ENCODE measurements at places on chromosomes 5 and 9.

DNA sequence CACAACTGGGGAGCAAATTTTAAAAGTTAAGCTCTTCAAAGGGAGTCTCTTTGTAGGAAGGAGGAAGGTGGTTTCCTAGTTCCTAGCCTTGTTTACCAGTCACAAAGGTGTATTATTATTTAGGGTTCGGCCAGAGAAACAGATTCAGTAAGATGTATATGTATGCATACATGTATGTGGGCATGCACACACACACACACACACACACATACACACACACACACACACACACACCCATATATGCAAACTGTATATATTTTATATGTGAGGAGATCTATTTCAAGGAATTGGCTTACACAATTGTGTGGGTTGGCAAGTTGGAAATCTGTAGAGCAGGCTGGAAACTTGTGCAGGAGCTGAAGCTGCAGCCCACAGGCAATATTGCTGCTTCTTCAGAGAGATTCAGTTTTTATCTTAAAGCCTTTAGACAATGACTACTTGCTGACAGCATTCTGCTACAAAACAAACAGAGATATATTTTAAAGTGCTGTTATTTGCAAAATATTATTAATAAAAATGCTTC lies 75.3 kb upstream of the DNAH5 start:
- no peaks in the 10 kb centered on the region for H3K4me1 ChIP-seq
- peaks cover 13% of the 10 kb centered on the region for H3K27me3 ChIP-seq
- no peaks in the 10 kb centered on the region for H3K36me3 ChIP-seq
- no peak for DNase-seq

DNA sequence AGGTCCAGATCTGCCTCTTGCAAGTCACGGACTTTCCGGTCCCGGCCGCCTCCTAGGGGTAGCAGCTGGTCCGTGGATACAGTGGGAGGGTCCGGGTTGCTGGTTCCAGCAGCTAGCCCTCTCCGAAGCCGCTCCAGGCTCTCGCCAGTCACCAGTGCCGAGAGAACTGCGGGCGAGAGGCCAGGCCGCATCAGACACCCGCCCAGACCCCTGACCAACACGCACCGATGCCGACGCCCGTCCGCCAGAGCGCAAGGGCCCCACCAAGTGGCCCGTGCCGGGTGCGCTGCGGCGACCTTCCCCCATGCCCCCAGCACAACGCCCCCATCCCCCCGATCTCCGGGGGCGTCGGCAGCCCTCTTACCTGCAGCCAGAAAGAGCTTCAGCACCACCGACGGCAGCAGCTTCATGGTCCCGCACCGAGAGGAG lies 470 bp downstream of the HBEGF start:
- peaks cover 13% of the 10 kb centered on the region for H3K36me3 ChIP-seq
- H3K27ac ChIP-seq: peak overlapping the region; percentile 92

DNA sequence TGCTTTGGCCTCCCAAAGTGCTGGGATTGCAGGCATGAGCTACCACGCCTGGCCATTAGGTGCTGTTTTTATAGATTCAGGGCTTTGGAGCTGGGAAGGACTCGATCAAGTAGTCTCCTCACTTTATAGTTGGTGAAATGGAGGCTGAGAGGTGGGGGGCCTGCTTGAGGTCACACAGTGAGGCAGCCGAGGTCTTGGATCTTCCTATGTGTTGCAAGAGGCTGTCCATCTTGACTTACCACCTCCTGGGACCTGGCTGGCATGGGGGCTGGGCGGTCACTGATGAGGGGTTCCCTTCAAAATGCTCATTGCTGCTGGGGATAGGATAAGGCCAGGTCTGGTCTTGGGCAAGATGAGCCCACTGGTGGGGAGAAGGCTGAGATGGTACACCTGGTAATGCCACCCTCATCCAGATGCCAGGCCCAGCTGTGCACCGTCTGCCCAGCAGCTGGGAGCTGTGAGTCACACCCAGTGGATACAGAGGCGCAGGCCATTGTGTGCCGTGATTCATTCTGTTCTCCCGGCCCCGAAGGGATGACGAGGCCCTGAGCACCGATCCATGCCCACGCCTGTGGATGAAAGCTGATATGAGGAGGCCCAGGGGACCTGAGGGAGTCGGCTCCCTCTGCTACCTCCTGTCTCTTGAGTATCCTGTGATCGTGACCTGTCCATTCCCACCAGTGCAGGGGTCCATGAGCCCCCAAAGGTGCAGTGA lies 10.5 kb upstream of the NDST1 start:
- no peak overlapping the region for H3K4me3 ChIP-seq
- peaks cover 79% of the 10 kb centered on the region for H3K4me1 ChIP-seq
- peak; percentile 55 for DNase-seq
- H3K27ac ChIP-seq: peak overlapping the region; percentile 90

DNA sequence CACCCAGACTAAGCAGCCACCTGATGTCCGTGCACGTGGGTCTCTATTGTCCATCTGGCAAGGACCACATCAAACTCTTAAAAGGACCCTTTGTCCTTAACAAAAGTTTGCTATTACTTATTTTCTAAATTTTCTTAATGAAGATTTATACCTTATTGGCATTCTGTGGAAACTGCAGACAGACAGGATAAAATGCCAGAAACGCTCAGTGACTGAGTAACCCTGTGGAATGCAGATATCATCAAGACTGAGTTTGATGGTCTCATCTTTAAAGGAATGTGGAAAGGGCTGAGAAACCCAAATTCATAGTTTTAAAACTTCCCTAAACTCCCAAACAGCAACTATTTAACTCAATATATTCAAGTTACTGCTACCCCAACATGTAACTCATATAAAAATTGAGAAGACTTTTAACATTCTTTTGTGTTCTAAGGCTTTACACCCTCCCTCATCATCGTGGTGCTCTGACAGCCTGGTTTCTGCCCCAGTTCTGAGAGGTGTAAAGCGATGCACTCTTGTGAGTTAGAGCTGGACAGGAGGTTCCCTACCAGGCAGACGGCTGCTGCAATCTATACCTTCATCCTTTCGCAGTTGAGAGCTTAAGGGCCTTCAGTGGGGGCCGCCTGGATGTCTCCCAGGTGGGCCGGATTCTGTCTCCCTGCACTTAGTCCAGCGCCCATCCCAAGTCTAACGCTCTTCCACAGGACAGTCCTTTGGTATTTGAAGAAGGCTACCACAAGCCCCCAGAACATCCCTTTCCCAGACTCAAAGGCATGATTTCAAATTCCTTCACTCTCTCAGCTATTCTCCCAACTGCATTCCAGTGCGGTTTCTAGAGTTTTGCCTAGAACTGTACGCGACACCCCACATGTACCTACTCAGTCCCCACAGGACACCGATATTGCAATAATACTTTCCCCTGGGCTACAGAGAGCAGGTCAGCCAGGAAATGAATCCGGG lies 68.9 kb downstream of the DAP start:
- no peaks in the 10 kb centered on the region for H3K36me3 ChIP-seq
- no peak overlapping the region for H3K4me3 ChIP-seq
- no peak overlapping the region for H3K27ac ChIP-seq
- H3K27me3 ChIP-seq: no peaks in the 10 kb centered on the region
- no peak for DNase-seq
- peaks cover 20% of the 10 kb centered on the region for H3K4me1 ChIP-seq

- no peaks in the 10 kb centered on the region for H3K4me1 ChIP-seq
- H3K4me3 ChIP-seq: no peak overlapping the region
- H3K27me3 ChIP-seq: no peaks in the 10 kb centered on the region
- H3K36me3 ChIP-seq: no peaks in the 10 kb centered on the region
- no peak for DNase-seq
These were observed 350.0 kb downstream of the DEPDC1B start for GRCh38 chr5:60349891-60350415.

- DNase-seq: peak; percentile 44
- peak overlapping the region; percentile 94 for H3K27ac ChIP-seq
- H3K4me3 ChIP-seq: peak overlapping the region; percentile 13
- peaks cover 97% of the 10 kb centered on the region for H3K4me1 ChIP-seq
- H3K27me3 ChIP-seq: no peaks in the 10 kb centered on the region
These were observed 64.4 kb downstream of the PPARGC1B start for GRCh38 chr5:149794487-149794971.

DNA sequence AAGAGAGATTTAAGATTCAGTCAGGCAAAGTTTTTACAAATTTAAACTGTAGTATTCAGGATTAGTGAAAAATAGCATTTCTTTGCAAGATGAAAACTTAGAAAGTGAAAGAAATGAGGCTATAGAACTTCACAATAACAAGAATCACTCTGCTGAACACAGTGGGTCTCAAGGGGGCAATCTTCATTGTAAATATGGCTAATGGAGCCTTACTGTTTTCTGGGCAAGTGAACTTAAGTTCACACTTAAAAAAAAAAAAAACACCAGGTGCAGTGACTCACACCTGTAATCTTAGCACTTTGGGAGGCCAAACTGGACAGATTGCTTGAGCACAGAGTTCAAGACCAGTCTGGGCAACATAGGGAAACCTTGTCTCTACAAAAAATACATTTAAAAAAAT lies 175.9 kb upstream of the SNX2 start:
- H3K36me3 ChIP-seq: no peaks in the 10 kb centered on the region
- H3K27me3 ChIP-seq: no peaks in the 10 kb centered on the region
- H3K4me1 ChIP-seq: no peaks in the 10 kb centered on the region
- no peak overlapping the region for H3K27ac ChIP-seq
- DNase-seq: no peak
- H3K4me3 ChIP-seq: no peak overlapping the region

- peak overlapping the region; percentile 76 for H3K27ac ChIP-seq
- H3K36me3 ChIP-seq: no peaks in the 10 kb centered on the region
- peak; percentile 70 for DNase-seq
- peaks cover 61% of the 10 kb centered on the region for H3K4me1 ChIP-seq
- H3K4me3 ChIP-seq: no peak overlapping the region
- H3K27me3 ChIP-seq: no peaks in the 10 kb centered on the region
These were observed 180.9 kb downstream of the MAPKAP1 start for GRCh38 chr9:125525921-125526631.

DNA sequence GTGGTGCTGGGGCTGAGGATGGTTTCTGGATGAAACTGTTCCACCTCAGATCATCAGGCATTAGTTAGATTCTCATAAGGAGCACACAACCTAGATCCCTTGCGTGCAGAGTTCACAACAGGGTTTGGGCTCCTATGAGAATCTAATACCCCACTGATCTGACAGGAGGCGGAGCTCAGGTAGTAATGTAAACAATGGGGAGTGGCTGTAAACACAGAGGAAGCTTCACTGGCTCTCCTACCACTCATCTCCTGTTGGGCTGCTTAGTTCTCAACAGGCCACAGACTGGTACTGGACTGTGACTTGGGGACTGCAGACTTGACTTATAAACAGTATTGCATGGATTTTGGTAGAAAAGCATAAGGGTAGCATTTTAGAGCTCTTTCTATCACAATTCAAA lies 870.7 kb upstream of the CDH10 start:
- no peak for DNase-seq
- no peaks in the 10 kb centered on the region for H3K36me3 ChIP-seq
- H3K27ac ChIP-seq: no peak overlapping the region
- no peak overlapping the region for H3K4me3 ChIP-seq

GRCh38 chr9:70883056-70883455 lies 238.4 kb downstream of the TRPM3 start:
- no peak overlapping the region for H3K4me3 ChIP-seq
- H3K27ac ChIP-seq: no peak overlapping the region
- H3K36me3 ChIP-seq: no peaks in the 10 kb centered on the region
- peaks cover 5% of the 10 kb centered on the region for H3K27me3 ChIP-seq
- DNase-seq: no peak
